Progenitor cell of endocrine pancreas (in vitro differentiated cells): ENCODE measurements at places on chromosomes 4 and X. TPM values are rescaled to one million over a fixed set of nuclear protein-coding genes. Genes with fewer than 3 reads are reported as not detected.

Gene PSAPL1
- total RNA-seq = 0.14 and 0.38 TPM in 2 replicates

Gene TEX13B
- not detected in 2 replicates for total RNA-seq

Gene ABCD1
- 15.2 and 15.3 TPM in 2 replicates for total RNA-seq

Gene GK
- total RNA-seq = 16.3 and 16.6 TPM in 2 replicates

Gene ADAM29
- not detected in 2 replicates for total RNA-seq

Gene TCEAL3
- total RNA-seq = 14.4 and 15.1 TPM in 2 replicates

Gene ATP6AP1
- total RNA-seq = 82.1 and 87.5 TPM in 2 replicates

Gene GATA1
- total RNA-seq = not detected in 2 replicates

Gene TMEM154
- 0.46 and 0.53 TPM in 2 replicates for total RNA-seq

Gene EDA
- 3.0 and 4.8 TPM in 2 replicates for total RNA-seq

Gene ADH7
- not detected in 2 replicates for total RNA-seq

Gene CFAP299
- total RNA-seq = 0.84 and 0.93 TPM in 2 replicates

Gene ZNF630
- total RNA-seq = 2.7 and 3.0 TPM in 2 replicates

Gene DKC1
- 58.5 and 61.0 TPM in 2 replicates for total RNA-seq

Gene PPARGC1A
- total RNA-seq = 0.93 and 3.7 TPM in 2 replicates

Gene TMPRSS11E
- total RNA-seq = 0.12 and 0.13 TPM in 2 replicates

Gene SYP
- total RNA-seq = 10.1 and 11.4 TPM in 2 replicates

Gene FNIP2
- total RNA-seq = 53.8 and 56.0 TPM in 2 replicates

Gene IL3RA
- total RNA-seq = not detected in 2 replicates

Gene CYTL1
- total RNA-seq = 1.2 TPM in 2 replicates

Gene RNF175
- total RNA-seq = 1.7 and 1.9 TPM in 2 replicates

Gene AFP
- total RNA-seq = 166 and 254 TPM in 2 replicates

Gene TCEANC
- total RNA-seq = 3.0 and 4.1 TPM in 2 replicates

Gene COPS4
- 36.4 and 42.7 TPM in 2 replicates for total RNA-seq

Gene CENPVL2
- 1.4 TPM in 2 replicates for total RNA-seq

Gene TRPC3
- total RNA-seq = 0.84 TPM in 2 replicates

Gene ZAR1
- 0.27 TPM in 1 of 2 replicates, not detected in the other for total RNA-seq

Gene ZNF711
- total RNA-seq = 36.0 and 36.2 TPM in 2 replicates

Gene PDZD4
- 4.5 and 4.8 TPM in 2 replicates for total RNA-seq

Gene CXorf66
- not detected in 2 replicates for total RNA-seq

Gene RAP2C
- 48.8 and 57.3 TPM in 2 replicates for total RNA-seq

Gene F8A2
- not detected in 2 replicates for total RNA-seq

Gene TACR3
- 0.29 and 0.46 TPM in 2 replicates for total RNA-seq

Gene NSUN7
- total RNA-seq = 17.5 and 20.1 TPM in 2 replicates

Gene TRO
- 156 and 169 TPM in 2 replicates for total RNA-seq

Gene C4orf50
- total RNA-seq = 0.18 and 0.19 TPM in 2 replicates

Gene CNKSR2
- total RNA-seq = 28.0 TPM in 2 replicates

Gene CENPI
- 13.2 and 13.7 TPM in 2 replicates for total RNA-seq

Gene CORIN
- total RNA-seq = 0.84 and 1.5 TPM in 2 replicates

Gene NKAP
- total RNA-seq = 8.3 and 9.1 TPM in 2 replicates

Gene GLA
- 35.9 and 36.7 TPM in 2 replicates for total RNA-seq

Gene ZXDA
- 0.67 and 0.93 TPM in 2 replicates for total RNA-seq

Gene POLN
- total RNA-seq = 5.0 and 5.9 TPM in 2 replicates

Gene ANKRD17
- 88.3 and 90.8 TPM in 2 replicates for total RNA-seq

Gene RENBP
- total RNA-seq = 2.5 and 3.3 TPM in 2 replicates

Gene BEX2
- total RNA-seq = 36.0 and 42.0 TPM in 2 replicates

Gene TRIM60
- total RNA-seq = not detected in 2 replicates

Gene RADX
- 9.9 and 10.0 TPM in 2 replicates for total RNA-seq

Gene DTHD1
- total RNA-seq = 0.12 and 0.29 TPM in 2 replicates

Gene XAGE1A
- not detected in 2 replicates for total RNA-seq

Gene BTC
- total RNA-seq = 0.46 and 0.60 TPM in 2 replicates

Gene GLOD5
- total RNA-seq = not detected in 2 replicates

Gene USP17L25
- total RNA-seq = not detected in 2 replicates

Gene ETDA
- not detected in 2 replicates for total RNA-seq

Gene FGF13
- total RNA-seq = 19.3 and 20.7 TPM in 2 replicates

Gene ZCCHC18
- 5.1 and 5.9 TPM in 2 replicates for total RNA-seq

Gene JAKMIP1
- 0.89 and 0.93 TPM in 2 replicates for total RNA-seq
